Stimulated activated CD4-positive, alpha-beta T cell treated with anti-CD3 and anti-CD28 coated beads, Interleukin-12 subunit alpha, Interleukin-12 subunit beta, amount 100 ng/mL, for 24 hours (primary cell): ENCODE measurements at places on chromosomes 5 and 9.

DNA sequence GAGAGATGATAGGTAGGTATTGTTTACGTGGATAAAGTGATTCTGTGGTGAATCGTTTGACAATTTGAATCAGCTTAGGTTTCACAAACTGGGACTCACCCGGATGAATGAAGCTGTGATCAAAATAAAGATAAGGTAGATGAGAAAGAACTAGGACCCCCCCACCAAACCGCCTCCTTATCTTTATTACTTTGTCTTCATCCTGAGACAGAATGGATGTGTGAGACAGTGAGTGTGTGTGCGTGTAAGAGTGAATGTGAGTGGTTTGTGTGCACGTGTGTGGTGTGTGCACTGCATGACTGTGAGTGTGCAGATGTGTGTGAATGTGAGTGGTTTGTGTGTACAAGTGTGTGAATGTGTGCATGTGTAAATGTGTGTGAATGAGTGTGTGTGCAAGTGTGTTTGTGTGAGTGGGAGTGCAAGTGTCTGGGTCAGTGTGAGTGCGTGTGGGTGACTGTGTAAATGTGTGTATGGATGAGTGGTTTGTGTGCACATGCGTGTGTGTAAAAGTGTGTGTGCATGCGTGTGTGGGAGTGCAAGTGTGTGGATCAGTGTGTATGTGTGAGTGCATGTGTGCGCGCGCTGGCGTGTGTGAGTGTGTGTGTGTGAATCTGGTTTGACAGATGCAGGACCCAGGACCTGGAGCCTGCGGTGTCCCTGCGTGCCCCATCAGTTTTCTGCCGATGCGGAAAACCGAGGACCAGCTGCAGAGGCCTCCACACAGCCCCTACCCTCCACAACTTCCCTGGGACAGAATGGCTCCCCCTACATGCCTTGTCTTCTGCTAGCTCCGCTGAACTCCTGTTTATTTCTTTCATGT, 11.4 kb upstream of the ENG start:
- no peak for DNase-seq

DNA sequence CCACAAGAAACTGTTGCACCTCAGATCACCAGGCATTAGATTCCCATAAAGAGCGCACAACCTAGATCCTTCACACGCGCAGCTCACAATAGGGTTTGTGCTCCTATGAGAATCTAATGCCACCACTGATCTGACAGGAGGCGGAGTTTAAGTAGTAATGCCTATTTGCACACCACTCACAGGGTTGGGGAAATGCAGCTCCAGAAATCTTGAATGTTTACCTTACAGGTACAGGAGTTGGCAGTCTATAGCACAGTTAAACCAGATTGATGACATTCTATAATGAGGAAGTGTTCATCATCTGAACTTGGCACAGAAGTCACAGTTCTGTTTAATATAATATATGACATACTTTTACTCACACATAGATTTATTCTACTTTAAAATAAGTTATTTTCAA, 732.2 kb upstream of the ZNF608 start:
- DNase-seq = no peak

DNA sequence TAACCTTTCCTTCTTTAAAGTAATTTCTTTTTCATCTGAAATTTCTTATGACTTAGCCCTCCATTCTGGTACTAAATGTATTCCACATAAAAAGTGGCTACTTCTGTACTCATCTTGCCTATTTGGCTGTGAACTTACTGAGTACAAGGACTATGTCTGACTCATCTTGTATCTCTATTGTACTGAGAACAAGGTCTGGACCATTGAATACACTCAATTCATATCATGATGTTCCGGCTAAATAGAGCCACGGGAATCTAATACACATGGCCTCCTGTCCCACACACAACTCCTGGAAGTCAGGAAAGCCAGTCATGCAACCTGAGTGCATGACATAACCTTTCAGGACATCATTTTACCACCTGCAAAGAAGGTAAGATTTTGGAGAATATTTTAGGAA, 203.9 kb downstream of the PLK2 start:
- no peak for DNase-seq

DNA sequence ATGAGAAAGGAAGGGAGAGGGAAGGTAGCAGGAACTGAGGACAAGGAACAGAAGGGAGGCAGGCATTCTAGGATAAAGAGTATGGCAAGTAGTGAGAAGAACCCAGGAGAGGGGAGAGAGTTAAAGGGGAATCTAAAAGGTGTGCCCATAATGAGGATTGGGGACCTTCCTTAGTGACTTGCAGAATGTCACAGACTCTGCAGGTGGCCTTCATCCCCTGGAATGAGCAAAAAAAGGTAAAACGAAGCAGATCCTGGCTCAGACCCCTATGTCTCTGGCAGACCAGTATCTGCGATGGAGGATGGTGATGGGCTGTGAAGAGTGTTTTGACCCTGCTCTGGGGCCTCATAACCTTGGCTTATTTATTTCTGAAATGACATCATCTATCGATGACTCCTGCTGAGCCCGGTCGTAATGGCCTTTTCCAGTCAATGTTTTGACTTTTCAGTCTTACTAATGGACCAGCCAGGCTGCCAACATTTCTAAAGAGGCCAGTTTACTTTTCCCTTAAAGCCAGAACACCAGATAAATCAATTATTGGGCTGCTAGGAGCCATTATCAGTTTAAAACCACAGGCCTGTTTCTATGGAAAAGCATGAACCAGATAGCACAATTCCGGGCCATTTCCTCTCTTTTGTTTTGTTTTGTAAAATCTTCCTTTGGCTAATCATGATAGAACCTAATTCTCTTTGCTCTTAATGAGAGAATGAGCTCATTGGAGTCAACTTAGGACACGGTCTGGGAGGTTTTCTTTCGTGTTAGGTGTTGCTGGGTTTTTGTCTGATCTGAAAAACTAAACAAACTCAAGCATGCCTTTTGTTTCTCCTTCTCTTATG, 3.1 kb downstream of the TMOD1 start:
- no peak for DNase-seq

- no peak for DNase-seq
Observed at GRCh38 chr9:2227144-2227867, 212.2 kb downstream of the SMARCA2 start.

DNA sequence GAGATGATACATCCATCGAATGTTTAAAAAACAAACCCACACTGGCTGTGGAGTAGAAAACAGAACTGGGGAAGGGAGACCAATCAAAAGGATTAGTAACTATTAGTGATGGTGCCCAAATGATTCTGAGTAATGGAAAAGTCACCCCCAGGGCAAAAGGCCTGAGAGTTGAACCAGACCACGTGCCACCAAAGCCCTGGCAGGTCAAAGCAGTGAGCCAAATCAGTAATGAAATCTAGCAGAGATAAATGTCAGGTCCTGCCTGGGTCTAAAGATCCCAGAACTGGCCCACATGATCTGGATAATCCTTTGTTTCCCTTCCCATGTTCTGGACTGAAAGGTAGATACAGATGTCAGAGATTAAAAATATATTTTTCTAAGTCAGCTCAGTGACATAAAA, 9.4 kb downstream of the OTULINL start:
- DNase-seq = no peak

DNA sequence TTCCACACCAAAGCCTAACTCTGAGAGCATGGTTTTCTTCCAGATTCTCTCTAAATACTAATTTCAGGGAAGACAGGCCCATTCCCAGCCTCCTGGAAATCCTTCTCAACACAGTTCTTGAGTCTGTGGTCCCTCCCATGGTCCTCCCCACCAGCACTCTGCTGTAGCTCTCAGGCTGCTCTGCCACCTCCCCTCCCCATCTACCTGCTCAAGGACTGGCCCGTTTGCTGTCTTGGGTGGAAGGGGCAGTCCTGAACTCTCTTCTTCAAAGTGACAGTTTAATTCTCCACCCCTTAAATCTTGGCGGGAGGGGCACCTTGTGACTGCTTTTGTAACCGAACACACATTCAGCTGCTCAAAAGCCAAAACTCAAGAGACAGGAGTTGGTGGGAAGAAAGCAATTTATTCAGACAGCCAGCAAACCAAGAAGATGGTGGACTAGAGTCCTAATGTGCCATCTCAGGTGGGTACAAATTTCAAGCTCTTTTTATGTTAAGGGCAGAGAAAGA, 7.6 kb upstream of the LCN15 start:
- no peak for DNase-seq

DNA sequence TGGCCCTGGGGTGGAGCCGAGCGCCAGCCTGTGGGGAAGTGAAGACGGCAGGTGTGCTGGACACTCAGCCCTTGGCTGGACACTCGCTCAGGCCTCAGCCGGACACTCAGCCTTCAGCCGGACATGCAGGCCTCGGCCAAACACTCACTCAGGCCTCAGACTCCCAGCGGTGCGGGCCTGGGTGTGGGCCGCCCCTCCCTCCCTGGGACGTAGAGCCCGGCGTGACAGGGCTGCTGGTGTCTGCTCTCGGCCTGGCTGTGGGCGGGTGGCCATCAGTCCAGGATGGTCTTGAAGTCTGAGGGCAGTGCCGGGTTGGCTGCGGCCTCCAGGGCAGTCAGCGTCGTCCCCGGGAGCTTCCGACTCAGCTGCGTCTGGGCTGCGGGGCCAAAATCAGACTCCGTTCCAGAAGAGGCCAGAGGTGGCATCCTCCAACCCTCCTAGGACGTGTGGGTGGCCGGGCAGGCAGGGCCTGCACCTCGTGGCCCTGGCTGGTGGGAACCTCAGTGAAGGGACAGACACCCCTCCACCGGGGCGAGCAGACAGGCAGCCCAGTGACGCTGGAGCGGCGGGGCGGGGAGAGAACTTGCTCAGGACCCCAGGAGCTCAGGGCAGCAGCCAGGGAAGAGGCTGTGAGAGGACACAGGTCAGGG, 28.4 kb downstream of the SLC6A18 start:
- no peak for DNase-seq

GRCh38 chr5:174553556-174553955, 170.8 kb upstream of the MSX2 start:
- DNase-seq = no peak
